NCI-H510A (cell line): ENCODE measurements at places on chromosomes 3 and 15.

- no peak for DNase-seq
Measured at GRCh38 chr3:64195789-64196188, 29.5 kb downstream of the PRICKLE2 start.

GRCh38 chr3:179842061-179842460 lies 189.2 kb downstream of the USP13 start:
- DNase-seq, result no peak

- no peak for DNase-seq
Measured at GRCh38 chr3:159830523-159831154, 158.0 kb upstream of the IL12A start.

DNA sequence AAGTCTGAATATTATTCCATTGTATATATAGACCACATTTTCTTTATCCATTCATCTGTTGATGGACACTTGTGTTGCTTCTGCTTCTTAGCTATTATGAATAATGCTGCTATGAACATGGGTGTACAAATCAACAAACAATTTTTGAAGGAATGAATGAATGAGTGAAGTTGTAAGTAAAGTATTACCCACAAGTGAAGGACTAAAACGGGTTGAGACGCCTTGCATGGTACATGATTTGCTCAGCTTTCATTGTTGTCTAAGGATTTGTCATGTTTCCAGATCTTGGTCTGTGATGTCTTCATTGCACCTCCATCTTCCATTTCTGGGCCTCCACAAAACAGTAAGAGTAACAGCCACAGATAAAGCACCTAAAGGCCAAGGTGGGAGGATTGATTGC lies 20.5 kb downstream of the IFT122 start:
- DNase-seq, result no peak

GRCh38 chr3:31448035-31448881 lies 84.5 kb upstream of the STT3B start:
- DNase-seq, result no peak

- no peak for DNase-seq
Measured at GRCh38 chr3:108673988-108674661, 83.1 kb downstream of the RETNLB start.

GRCh38 chr15:92864127-92864814 lies 35.9 kb upstream of the CHD2 start:
- DNase-seq, result no peak

DNA sequence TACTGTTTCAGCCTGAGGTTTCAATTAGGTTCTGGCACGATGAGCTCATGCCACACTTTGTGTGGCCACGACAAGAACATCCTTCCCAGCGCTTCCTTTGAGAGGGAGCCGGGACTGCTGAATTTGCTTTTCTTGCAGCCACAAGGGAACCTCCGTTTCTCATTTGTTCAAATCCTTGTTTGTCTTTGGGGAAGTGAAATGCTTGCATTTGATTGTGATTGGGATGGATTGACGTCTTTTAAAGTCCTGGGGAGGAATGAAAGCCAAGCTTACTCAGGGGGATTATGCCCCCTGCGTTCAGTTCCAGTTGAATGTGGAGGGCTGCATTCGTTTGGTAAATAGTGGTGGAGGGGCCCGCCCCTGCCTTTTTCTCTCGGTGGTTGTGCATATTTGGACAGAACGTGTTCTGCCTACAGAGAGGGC lies 277.6 kb downstream of the THSD4 start:
- no peak for DNase-seq

DNA sequence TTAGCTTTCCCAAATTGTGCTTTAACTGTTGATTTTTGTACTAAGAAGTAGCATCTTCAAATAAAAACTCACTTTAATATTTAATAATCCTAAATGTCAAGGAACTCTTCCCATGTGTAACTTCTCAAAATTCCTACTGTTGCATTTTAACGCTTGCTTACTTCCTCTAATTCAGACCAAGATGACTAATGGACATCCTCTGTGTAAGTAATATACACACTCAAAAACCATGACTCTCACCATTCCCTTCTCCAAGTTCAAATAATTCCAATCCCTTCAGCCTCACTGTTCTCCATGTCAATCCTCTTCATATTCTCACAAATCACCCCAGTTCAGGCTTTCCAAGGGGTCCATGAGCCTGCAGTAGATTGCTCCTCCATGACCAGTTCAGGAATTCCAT lies 13.0 kb downstream of the MRPL46 start:
- no peak for DNase-seq

DNA sequence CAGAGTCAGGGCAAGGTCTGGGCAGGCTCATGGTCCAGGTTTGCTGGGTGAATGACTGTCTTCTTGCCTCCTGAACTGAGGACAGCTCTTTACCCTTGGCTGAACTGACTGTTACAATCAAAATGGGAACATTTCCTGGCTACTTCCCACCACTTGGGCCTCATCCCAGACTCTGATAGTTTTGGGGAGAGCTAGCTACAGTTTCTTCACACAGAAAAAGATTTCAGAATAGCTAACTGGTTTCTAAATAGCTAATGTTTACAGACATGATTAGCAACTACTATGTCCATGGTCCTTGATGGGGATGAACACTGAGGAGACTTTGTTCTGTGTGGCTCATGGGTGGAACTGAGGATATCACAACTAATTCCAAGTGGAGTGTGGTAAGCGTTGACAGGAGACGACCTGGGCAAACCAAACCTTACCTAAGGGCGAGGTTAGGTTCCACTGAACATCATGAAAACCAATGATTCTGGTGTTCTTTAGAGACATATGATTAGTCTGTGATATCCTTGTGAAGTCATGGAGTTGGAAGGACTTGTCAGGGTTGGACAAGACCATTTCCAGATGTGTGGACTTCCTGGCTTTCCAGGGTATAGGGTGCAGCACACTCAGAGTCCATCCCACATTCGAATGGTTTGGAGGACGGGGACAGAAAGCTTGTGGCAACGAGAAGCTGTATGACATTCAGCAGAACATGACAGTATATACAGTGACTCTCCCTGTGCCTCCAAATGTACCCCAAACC lies 7.3 kb downstream of the ALPK3 start:
- no peak for DNase-seq

DNA sequence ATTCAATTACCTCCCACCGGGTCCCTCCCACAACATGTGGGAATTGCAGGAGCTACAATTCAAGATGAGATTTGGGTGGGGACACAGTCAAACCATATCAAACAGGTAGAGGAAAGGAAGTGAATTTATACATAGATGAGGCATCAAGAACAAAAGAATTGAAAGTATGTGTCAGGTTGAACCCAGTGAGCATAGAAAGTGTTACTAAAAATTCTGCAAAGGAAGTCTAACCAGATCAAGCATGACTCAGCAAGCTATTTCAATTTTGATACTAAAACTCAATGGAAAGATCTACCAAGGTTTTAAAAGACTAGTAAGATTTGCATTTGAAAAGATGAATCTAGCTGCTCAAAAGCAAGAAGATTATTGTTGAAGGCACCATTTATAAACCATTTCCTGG lies 323.0 kb downstream of the ROBO2 start:
- DNase-seq, result no peak

- DNase-seq, result no peak
Measured at GRCh38 chr15:58977887-58978286, 9.6 kb upstream of the RNF111 start.

GRCh38 chr3:156271995-156272719 lies 151.8 kb downstream of the KCNAB1 start:
- no peak for DNase-seq
